ENCODE measurements at places on chromosomes 11 and 22.

- no peak for DNase-seq
These were observed 40.7 kb downstream of the MOB2 start for GRCh38 chr11:1445741-1446445.

DNA sequence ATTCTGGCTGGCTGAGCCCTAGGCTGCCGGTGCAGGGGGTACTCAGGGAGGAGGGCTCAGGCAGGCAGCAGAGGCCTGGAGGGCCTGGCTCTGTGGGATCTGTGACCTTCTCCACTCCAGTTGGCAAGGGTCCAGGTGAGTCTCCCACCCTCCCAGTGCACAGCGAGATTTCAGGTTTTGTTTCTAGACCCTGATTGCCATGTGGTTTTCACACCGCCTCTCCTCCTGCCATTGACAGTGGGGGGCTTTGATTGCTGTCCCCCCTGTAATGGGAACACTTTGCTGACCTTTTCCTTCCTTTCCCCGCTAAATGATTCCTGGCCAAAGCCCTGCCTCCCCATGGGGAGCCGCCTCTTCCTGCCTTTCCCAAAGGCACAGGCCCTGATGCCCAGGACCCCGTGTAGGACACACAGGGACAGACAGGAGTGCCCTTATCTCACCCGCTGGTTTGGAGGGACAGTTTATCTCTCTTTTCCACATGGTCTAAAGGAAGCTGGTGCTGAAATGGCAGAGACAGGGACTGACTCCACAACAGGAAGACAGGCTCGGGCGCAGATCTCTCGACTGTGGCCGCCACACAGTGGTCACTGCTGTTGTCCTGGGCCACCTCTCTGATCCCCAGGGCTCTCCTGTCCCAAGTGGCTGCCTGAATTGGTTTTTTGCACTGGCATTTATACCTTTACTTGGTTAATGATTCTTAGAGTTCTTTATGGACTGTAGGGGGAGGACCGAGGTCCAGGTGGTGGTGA lies 43.4 kb downstream of the BCR start:
- no peak for DNase-seq

- DNase-seq: no peak
These were observed 34.0 kb downstream of the HIPK3 start for GRCh38 chr11:33291004-33291777.

- no peak for DNase-seq
These were observed 28.1 kb downstream of the GNB1L start for GRCh38 chr22:19826619-19826950.

DNA sequence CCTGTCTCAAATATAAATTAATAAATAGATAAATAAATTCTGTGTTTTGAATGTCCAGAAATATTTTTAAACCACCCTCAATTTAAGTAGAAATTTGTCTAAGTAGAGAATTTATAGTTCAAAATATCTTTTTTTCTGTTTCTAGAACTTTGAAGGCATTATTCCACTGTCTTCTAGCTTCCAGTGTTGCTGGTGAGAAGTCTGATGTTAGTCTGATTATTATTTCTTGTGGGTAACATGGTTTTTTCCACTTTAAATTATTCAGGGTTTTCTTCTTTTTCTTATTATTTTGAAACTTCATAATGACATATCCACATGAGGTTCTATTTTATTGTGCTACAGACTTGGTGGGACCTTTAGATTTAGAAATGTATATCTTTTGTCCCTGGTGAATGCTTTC lies 46.4 kb upstream of the HEPHL1 start:
- no peak for DNase-seq

DNA sequence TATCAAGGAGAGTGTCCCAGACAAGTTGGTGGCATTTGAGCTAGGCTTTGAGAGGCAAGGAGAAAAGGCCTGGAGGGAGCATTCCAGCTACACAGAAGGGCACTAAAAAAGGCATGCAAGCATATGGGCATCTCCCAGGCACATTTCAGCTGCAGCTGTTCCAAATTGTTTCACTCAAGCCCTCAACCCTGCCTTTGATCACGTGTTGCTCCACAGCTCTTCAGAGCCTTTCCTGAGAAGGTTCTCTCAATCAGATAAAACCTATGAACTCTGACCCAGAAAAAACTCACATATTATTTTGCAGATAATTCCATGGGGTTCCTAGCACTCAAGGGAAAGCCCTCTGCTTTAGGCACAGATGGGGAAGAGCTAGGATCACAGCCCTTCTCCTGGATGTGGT lies 24.4 kb upstream of the HSPA8 start:
- no peak for DNase-seq

GRCh38 chr22:23061471-23062280 lies 8.6 kb upstream of the GNAZ start:
- DNase-seq: no peak

DNA sequence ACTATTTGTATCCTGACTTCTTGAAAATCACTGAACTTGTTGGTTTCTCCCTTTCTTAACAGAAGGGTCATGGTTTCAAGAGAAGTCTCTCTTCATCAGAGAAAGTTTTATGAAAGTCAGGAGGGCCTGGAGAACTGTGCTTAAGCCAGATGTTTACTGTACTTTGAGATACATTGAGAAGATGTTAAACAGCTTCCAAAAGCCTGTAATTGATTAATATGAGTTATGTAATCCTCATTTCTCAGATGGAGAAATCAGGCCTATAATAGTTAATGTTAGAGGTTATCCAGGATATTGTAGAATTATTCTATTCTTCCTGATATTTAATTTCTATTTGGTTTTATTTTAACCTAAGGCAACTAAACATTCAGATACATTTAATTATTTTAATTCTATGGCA lies 97.1 kb upstream of the RAG2 start:
- no peak for DNase-seq

GRCh38 chr22:29607426-29607825 lies 4.0 kb downstream of the NF2 start:
- DNase-seq: no peak

Data from T-cell (primary cell).